ENCODE measurements at places on chromosomes 13 and 19.

DNA sequence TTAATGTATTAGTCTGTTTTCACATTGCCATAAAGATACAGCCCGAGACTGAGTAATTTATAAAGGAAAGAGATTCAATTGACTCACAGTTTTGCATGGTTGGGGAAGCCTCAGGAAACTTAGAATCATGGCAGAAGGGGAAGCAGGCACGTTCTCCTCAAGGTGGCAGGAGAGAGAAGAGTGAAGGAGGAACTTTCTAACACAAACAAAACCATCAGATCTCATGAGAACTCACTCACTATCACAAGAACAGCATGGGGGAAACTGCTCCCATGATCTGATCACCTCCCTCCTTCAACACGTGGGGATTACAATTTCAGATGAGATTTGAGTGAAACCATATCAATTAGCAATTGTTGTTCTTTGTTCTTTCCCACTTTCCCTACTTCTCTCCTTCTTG, 689.0 kb upstream of the SLITRK1 start:
- no peak for DNase-seq

GRCh38 chr19:27793644-27794493, 1419.1 kb downstream of the UQCRFS1 start:
- peak; percentile 75 for DNase-seq

DNA sequence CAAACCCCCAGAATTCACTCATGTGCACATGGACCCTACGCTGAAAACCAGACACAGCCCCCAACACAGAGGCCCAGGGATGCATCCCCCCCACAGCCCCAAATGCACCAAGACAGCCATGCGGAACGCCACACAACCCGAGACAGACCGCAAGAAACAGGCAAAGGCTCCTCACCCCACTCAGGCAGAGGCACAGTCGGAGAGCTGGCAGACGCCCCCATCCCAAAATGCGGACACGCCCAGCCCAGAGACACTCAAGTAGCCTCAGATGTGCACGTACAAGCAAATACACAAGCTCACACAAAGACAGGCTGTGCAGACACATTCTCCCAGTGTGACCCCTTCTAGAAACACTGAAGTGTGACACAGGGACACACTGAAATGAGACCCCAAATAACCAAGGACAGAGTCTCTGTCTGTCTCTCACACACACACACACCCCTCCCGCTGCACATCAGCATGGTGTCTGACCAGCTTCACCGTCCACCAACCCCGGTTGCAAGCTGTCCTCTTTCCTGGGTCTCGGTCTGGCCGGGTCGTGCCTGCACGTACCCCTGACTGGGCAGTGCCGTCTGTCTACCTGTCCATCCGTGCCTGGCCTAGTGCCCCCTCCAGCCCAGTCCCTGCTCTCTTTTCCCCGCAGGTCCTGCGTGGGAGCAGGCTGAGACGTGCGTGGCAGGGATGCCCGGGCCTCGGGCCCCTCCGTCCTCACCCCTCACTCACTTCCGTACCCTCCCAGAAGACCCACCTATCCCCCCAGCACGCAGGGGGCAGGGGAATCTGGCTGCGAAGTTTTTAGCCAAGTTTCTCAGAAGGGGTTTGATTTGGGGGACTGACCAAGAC, 16.1 kb downstream of the ERFL start:
- DNase-seq, result no peak

GRCh38 chr19:36488846-36489117, 579 bp downstream of the ZNF566 start:
- DNase-seq, result no peak

DNA sequence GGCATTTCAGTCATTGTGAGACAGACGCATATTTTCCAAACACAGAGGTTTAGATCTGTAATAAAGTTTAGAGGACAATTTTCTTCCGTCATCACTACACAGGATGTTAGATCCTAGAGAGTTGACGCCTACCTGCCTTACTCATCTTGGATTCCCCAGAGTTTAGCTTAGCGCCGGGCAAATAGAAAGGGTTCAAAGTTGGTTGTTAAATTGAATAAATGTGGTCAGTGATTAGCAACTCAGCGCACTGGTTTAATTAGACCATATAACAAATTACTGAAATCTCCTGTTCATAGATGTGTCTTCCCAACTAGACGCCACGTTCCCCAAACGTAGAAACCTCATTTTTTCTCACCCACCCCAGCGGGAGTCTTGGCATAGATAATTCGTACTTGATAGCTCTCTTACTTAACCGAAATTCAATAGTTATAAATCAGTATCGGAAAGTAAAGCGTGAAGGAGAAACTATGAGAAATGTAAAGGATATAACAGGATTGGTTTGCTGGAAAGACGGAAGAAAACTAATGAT, 726 bp upstream of the UFM1 start:
- no peak for DNase-seq

- no peak for DNase-seq
Measured at GRCh38 chr13:51998723-51999509, 12.3 kb downstream of the ATP7B start.

DNA sequence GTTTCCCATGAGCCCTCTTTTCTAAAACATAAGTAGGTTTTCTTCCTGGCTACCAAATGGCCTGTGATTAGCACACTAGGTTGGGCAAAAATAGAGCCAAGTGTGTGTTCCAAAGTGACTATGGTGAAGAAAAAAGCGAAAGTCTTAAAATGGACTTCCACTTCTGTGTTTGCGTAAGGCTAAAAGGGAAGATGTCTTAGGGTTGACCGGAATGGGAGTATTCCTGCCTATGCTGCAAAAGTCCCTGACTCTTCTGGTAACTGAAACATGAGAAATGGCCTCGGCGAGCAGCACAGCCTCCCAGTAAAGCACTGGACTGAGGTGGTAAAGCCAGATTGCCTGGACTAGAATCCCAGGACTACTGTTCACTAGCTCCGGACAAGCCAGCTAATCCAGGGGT, 2.4 kb upstream of the FPR1 start:
- DNase-seq, result no peak

- no peak for DNase-seq
Measured at GRCh38 chr13:96093296-96094006, 3.5 kb downstream of the HS6ST3 start.
